SK-N-MC (cell line): ENCODE measurements at places on chromosomes 16 and 17.

GRCh38 chr16:17252701-17253100 is 218.1 kb downstream of the XYLT1 start:
- no peak for DNase-seq

GRCh38 chr17:4475001-4475400 is 23.7 kb upstream of the SPNS2 start:
- DNase-seq: no peak

GRCh38 chr16:82835487-82836155 is 208.9 kb downstream of the CDH13 start:
- DNase-seq: no peak

GRCh38 chr17:17497065-17497844 is 1.1 kb upstream of the RASD1 start:
- no peak for DNase-seq

DNA sequence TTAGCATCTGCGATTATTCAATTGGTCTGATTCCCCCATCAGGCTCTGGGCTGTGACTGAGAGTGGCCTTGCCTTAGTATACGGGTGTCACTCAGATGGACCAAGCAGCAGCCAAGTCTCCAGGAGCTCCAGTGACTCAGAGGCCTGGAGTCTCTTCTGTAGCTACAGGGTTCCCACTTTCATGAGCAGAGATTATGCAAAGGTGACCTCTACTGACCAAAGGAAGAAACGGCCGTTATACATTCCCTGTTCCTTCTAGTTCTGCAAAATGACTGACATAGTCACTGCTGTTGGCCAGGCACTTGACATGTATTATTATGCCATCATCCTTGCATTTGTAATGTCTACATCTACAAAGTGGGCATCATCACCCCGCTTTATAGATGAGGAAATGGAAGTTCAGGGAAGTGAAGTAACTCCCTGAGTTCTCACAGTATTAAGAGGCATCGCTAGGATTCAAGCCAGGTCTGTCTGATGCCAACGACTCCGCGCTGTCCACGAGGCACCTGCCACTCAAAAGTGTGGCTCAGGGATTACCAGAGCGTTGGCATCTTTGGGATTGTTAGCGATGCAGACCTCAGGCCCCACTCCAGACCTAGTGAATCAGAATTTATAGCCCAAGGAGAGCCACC is 23.3 kb downstream of the SLC38A7 start:
- DNase-seq: no peak

- no peak for DNase-seq
These were observed 8.8 kb downstream of the ADAT1 start for GRCh38 chr16:75614066-75614897.

- no peak for DNase-seq
These were observed 181.7 kb upstream of the ASIC2 start for GRCh38 chr17:33474789-33475188.

GRCh38 chr16:88922114-88922825 is 54.7 kb downstream of the CBFA2T3 start:
- no peak for DNase-seq

DNA sequence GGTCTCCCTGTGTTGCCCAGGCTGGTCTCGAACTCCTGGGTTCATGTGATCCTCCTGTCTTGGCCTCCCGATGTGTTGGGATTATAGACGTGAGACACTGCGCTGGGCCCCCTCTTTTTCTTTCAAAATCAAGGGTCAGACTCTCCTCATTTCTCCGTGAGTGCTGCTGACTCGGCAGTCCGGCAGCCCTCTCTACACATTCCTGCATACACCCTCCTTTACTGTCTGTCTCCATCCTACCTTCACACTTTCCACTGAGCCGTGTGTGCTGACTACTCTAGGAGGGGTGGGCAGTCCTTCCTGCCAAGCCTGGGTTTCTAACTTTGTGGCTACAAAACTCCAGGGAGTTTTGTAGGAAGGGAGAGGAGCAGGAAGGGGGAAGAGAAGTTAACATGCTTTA is 195.2 kb downstream of the PARN start:
- DNase-seq: no peak

- no peak for DNase-seq
These were observed 12.7 kb upstream of the SMARCD2 start for GRCh38 chr17:63855185-63855584.

DNA sequence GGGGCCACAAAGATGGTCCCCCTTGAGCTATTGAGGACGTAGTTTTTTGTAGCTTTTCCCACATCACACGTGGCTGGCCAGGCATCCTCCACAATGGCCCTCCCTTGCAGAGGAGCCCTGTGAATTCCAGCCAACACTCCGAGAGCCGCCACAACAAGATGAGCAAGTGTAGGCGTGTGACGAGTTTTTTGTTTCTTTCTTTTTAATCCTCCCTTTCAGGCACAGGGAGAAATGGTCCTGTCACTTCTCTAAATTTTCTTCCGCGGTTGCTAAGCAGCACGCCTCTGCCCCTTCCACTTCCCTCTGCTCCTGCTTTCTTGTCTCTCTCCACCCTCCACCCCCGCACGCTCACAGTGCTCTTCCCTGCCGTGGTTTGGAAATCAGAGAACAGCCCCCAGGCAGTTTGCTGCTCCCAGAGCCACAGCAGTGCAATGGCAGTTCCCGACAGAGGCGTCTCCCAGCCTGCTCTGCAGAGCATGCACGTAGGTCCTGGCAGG is 68.0 kb upstream of the MRTFB start:
- no peak for DNase-seq

- DNase-seq: no peak
These were observed 16.0 kb upstream of the KDM6B start for GRCh38 chr17:7818026-7818425.

DNA sequence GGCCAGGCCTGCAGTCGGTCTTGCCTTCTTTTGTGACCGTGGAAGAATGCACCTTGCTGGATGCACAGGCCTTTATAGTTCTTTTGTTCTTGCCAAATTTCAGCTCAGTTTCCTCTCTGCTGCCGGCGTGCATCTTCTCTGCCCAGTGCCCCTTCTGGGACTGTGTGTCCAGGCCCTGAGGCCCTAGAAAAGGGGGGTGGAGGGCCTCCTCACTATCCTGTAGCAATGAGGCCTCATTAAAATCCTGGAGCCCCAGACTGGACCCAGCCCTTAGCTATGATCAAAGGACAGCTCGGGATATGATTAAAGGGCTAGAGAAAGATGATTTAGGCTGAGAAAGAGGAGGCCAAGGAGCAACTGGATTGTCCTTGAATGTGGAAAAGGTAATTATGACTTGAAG is 229.8 kb downstream of the SEC14L1 start:
- no peak for DNase-seq

GRCh38 chr17:59378675-59379074 is 47.2 kb downstream of the YPEL2 start:
- no peak for DNase-seq

GRCh38 chr16:47565454-47565853 is 104.3 kb downstream of the PHKB start:
- DNase-seq: no peak

GRCh38 chr17:50626037-50626574 is 8.6 kb upstream of the ABCC3 start:
- DNase-seq: no peak

GRCh38 chr16:3478242-3478925 is 16.9 kb downstream of the C16orf90 start:
- no peak for DNase-seq

DNA sequence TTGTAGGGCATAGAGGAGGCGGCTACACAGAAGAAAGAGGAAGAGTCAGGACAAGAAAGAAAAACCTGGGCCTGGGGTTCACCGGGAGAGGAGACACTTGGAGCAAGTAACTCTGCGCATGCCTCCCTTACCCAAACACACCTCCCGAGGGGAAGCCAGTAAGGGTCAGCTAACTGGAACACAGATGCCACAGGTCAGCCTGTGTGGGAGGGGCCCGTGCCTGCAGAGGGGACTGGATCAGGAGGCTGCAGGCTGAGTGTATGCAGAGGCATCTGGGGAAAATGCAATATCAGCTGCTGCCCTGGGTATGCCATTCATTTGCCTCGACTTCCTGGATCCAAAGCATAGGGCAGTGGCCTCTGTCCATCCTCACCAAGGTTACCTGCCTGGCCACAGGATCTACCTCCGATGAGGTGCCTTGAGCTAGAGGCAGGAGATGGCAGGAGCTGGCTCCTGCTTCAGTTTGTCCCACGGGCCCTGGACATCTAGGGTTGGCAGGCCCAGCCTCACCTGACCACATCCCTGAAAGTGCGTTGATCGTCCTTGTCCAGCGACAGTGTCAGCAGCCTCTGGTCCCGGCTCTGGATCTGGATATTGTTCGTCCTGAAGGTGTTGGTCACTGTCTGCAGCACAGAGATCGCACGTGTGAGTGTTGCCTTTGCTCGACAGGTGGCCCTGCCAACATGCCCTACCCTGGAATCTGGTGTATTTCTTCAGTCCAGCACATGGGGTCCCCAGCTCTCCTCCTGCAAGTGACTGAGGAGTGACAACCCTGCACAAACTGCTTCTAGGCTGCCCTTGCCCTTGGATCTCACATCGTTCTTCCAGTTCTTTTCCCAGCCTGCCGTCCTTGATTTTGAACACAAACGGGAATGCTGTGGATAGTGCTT is 4.6 kb upstream of the MFSD6L start:
- no peak for DNase-seq

GRCh38 chr16:13552062-13552959 is 367.6 kb upstream of the ERCC4 start:
- DNase-seq: no peak

DNA sequence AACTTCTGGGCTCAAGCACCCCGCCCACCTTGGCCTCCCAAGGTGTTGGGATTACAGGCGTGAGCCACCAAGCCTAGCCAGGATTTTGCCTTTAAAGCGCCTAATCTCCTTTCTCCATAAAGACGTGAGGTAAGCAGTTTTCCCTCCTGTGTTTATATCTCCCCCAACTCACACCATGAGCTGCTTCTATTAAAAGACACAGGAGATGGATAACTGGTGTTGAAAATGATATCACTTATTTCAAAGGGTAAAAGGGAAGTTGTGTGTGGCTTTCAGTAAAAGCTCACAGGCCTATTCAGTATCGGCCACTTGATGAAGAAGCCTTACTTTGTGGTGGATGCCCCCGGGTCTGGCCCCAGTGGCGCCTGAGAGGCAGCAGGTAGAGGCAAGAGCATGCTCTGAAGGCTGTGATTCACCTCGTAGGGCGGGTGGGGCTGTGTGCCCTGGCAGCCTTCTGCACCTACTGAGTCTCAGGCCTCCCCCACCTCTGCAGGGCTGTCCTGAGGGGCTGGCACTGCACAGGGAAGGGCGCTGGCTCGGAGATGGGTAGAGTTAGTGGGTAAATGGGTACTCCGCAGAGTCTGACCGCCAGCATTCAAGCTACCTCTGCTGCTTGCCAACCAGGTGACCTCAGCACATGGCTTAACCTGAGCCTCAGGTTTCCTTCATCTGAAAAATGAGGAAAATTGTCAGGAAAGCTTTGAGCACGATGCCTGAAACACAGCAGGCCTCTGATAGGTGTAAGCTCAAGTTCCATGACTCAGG is 146.8 kb downstream of the CLEC16A start:
- no peak for DNase-seq

- no peak for DNase-seq
These were observed 123.7 kb downstream of the ABCC1 start for GRCh38 chr16:16073001-16073545.

GRCh38 chr17:59124665-59125064 is 18.0 kb upstream of the TRIM37 start:
- DNase-seq: no peak

- DNase-seq: no peak
These were observed 83.6 kb downstream of the C16orf78 start for GRCh38 chr16:49457196-49457595.

GRCh38 chr17:80260791-80261158 is at the start of gene RNF213:
Gene RNF213 (plus strand): TSS chr17:80260852. CDS start chr17:80263682, 2,830 bp downstream.
- no peak for DNase-seq

DNA sequence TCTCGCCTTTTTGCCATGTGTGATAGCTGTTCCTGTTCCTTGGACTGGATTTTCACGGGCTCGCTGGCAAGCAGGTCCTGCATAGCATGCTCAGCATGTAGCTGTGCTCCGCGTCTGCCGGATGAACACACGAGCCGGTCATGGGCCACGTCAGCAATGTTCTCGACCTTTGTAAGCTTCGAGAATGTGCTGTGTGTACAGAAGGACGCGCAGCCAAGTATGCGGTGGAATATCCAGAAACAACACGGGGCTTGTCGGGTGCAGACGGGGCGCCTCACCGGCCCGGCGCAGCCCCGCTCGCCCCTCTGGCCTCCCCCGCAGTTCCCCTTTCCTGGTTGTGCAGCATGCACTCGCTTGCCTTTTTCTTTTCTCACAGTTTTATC is 42.2 kb downstream of the RPTOR start:
- DNase-seq: no peak

- DNase-seq: no peak
These were observed 43.3 kb downstream of the ARHGAP27 start for GRCh38 chr17:45389354-45389753.

- DNase-seq: no peak
These were observed 21.1 kb upstream of the COX10 start for GRCh38 chr17:14048169-14048568.

DNA sequence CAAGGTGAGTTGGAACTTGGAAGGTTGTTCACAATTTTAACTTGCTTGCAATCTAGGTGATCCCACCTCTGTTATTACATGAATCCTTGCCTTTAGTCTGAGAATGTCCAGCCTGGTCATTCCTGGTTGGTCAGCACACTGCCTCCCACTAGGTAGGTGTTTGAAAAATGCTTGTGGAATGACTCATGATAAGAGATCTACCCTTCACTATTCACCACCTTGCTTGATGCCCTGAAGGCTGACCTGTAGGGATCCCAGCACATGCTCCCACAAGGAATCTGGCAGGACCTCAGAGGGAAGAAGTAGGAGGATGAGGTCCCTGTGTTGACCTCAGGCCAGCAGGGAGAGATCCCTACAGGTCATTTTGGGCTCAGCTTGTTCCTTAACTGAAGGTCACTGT is 30.2 kb upstream of the ABCA3 start:
- DNase-seq: no peak

DNA sequence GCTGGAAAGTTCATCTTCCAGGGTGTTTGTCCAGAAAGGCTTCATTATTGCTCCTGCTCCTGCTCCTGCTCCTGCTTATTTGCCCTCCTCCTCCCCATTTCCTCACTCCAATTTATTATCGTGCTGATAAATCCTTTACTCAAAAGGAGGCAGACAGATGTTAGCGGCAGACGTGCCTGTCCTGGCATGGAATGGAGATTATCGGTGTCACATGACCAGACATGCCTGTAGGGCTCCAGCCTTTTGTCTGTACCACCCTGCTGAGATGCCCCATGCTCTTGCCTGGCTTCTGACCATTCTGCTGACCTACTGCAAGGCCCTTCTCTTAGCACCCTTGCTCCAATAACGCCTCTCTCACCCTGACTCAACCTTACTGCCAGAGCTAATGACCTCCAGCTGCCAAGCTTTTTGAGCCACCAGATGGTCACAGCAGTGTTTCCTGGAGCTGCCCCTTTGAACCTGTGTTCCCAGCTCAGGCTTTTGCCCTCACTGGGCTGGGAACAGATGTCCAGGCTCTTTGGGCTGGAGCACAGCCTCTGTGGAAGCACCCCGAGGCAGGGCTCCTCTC is 12.8 kb downstream of the DNAH9 start:
- no peak for DNase-seq
